K562 (cell line): ENCODE measurements at places on chromosomes 12 and 14. TPM values are rescaled to one million over a fixed set of nuclear protein-coding genes. Genes with fewer than 3 reads are reported as not detected.

The FAM90A1 gene
- polyA plus RNA-seq: 0.32 TPM in 1 of 2 replicates, not detected in the other

The TMEM121 gene
- not detected in 2 replicates for polyA plus RNA-seq

DNA sequence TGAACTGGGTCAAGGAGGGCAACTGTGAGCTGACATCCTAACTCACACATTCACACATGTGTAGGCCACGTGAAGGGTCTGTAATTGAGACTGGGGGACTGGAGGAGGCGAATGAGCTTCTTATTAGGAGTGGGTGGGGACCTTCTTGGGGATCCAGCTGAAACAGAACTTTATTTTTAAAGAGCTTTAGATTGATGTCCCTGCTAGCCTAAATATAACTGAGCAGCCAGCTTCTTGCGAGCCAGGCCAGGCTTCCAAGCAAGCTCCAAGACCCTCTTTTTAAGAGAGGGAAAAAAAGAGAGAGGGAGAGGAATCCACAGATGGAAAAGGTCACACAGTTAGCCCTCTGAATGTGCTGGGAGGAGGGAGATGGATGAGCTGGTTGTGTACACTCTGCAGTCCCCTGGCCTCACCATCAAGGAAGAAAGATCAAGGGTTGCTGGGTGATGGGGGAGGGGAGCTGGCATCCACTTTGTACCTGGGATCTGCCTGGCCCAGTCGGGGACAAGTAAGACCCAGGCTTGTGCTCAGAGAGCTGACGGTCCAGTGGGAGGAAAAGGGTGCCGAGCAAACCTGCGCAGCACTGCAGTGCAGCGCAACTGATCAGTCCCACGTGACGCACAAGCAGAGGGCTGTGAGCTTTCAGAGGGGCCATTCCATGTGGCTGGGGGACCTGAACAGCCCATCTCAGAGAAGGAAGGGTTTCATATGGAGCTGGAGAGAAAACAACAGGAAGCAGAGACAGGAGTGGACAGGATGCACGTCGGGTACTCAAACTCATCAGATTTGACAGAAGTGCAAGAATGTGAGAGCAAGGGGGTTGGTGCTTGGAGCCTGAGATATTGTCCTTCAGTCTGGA is 154.5 kb downstream of the ZFP36L1 start:
- no peak for DNase-seq

The HOXC12 gene
- polyA plus RNA-seq: 0.05 and 0.19 TPM in 2 replicates

The CPNE6 gene
- polyA plus RNA-seq: not detected in 2 replicates

DNA sequence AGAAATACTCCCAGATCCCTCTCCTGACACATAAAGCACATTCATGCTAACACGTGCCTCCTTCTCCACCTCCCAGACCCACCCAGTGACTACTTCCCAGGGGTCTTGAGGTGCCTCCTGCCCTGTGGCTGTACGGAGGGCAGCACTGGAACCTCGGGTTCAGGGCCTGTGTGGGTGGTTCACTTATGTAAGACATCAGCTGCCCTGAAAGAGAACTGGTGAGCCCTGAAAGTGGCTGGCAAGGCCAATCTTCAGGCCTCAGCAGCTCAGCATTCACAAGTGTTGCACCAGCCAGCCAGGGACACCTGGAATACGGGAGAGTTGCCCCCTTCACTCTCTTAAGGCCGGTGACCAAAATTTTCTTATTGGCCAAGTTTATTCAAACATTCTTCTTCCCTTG is 38.9 kb upstream of the NTF3 start:
- DNase-seq: no peak

GRCh38 chr12:53230108-53230845 is 1.7 kb downstream of the RARG start:
- DNase-seq: no peak

DNA sequence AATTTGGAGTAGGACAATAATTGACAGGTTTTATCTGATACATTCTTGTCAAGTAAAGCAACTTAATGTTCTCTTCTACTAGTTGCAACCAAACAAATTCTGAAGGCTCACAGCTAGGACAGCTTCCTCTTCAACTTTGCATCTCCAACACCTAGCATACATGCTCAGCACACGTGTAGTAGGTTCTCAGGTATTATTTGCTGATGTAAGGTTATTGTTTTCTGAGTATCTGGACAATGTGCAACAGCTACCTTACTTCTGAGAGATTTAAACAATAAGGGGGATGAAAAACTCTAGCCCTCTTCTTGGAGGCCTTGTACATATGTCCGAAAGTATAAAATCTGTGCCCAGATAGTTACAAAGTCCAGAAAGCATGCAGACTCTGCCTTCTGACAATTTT is 15.5 kb upstream of the FLRT2 start:
- DNase-seq: no peak

The ATP23 gene
- polyA plus RNA-seq: 31.9 and 32.8 TPM in 2 replicates

The PTCSC3 gene
- not detected in 2 replicates for polyA plus RNA-seq

The TCL1B gene
- polyA plus RNA-seq: not detected in 2 replicates

The SIX6 gene
- not detected in 2 replicates for polyA plus RNA-seq

DNA sequence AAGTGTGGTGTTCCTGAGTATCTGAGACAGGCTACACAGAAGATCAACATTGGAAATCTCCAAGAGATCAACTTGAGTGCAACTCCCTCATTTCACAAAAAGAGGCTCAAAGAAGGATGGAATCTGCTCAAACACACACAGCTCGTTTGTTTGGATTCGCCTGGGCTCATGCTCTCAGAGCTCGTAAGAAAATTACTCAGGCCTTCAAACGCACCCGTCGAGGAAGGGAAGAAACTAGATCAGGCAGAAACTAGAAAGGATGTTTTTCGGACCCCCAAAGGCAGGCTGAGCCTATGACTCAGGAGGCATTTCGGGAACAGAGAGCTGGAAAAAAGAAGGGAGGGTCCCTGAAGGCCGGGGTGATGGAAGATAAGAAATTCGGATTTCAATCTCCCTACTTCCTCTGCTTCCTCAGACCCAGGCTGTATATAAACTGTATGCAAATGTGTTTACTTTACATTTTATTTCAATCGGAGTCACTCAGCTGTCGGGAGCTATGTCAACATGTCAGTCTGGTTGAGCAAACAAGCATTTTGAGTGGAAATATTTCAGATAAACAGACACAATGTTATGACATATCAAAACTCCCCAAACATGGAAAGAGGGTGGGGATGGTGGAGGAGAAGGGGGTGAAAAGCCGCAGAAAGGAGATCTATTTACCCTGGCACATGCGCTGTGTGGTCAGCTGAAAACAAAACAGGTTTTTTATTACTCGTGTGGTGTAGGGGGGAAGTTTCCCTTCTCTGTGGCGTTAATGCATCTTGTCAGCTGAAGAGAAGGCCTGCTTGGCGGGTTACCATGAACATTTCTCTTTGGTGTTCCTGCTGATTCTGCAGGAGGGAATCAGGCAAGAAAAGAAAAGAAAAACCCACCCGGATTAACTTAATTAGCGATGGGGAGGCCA is 129.1 kb upstream of the TBX3 start:
- DNase-seq: no peak

- no peak for DNase-seq
Observed at GRCh38 chr12:64666054-64666914, 56.0 kb downstream of the RASSF3 start.

The INF2 gene
- 26.2 and 28.2 TPM in 2 replicates for polyA plus RNA-seq

The A2M gene
- polyA plus RNA-seq: not detected in 2 replicates

GRCh38 chr14:70662816-70663215 is 21.1 kb downstream of the TTC9 start:
- DNase-seq: no peak

The PAX9 gene
- 1.4 and 1.8 TPM in 2 replicates for polyA plus RNA-seq

The ACVRL1 gene
- polyA plus RNA-seq: 0.42 and 0.45 TPM in 2 replicates

- no peak for DNase-seq
Observed at GRCh38 chr12:68918960-68919359, 14.0 kb downstream of the CPM start.

DNA sequence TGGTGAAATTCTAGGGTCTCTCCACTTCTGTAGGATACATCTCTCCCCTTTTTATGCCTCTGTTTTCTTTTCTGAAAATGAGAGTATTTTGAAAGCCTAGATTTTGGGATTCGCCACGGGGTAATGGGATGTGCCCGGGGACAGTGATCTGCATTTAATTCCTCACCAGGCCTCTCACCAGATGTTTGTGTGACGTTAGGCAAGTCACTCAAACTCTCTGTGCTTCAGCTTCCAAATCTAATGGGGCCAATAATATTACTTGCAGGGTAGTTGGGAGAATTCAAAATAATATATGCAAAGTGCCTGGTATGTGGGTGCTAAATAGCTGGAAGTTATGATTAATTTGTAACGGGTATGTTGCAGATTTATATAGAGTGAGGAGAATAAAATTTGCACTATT is 78.8 kb downstream of the C12orf75 start:
- DNase-seq: no peak

The TSPAN19 gene
- not detected in 2 replicates for polyA plus RNA-seq

The SPIC gene
- not detected in 2 replicates for polyA plus RNA-seq

GRCh38 chr14:22657861-22658260 is 13.7 kb upstream of the OR6J1 start:
- peak; percentile 46 for DNase-seq

The BDKRB1 gene
- 0.23 TPM in 1 of 2 replicates, not detected in the other for polyA plus RNA-seq

The PLEKHG7 gene
- not detected in 2 replicates for polyA plus RNA-seq

The PRH2 gene
- 0.81 TPM in 1 of 2 replicates, not detected in the other for polyA plus RNA-seq

DNA sequence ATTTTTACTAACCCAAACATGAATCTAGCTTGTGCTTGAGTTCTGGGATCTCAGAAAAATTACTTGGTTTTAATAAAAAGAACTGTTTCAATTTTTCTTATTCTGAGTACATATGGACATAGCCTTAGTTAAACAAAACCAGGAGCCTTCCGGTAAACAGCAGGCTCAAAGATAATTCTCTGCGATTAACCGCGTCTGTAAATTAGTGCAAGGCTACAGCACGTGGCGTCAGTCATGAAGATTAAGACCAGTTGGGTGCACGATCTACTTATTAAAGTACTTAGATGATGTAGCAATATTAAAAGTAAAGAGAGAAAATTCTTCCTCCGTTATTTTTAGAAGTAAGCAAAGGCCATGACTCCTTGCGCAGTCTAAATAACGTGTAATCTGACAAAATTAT is 700 bp downstream of the KCNJ8 start:
- DNase-seq: no peak
